ENCODE measurements at places on chromosomes 6 and 20.

DNA sequence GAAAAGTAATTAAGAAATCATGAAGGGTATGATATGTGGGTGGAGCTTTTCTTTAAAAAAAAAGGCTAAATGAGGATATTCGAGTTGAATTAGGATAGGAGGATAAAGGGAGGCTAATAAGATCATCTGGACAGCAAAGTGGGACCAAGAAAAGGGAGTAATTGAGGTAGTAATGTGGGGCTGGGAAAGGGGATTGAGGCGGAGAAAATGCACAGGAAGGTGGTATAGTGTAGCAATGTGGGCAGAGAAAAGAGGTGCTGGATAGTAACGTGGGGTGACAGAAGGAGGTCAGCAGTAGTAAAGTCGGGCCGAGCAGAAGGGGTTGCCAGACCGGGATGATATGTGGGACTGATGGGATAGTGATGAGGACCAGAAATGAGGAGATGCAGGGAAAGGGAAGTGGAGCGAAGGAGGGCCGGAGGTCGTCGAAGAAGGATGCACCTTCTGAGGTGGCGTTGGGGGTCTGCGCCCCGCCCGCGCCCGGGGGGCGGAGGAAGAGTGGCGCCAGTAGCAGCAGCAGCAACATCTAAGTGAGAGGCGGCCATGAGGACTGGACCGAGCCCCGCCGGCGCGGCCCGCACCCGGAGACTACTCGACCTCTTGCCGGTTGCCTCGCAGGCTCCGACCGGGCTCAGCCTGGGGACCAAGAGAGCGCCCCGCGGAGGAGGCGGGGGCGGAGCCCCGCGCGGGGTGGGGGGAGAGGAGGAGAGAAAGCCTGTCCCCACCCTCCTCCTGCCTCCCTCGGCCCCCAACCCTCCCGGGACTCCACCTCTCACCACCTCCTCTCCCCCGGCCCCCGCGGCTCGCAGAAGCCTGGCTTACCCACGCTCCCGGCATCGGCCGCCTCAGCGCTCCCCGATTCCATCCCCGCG is 887 bp downstream of the GABBR1 start:
- DNase-seq: peak; percentile 44

DNA sequence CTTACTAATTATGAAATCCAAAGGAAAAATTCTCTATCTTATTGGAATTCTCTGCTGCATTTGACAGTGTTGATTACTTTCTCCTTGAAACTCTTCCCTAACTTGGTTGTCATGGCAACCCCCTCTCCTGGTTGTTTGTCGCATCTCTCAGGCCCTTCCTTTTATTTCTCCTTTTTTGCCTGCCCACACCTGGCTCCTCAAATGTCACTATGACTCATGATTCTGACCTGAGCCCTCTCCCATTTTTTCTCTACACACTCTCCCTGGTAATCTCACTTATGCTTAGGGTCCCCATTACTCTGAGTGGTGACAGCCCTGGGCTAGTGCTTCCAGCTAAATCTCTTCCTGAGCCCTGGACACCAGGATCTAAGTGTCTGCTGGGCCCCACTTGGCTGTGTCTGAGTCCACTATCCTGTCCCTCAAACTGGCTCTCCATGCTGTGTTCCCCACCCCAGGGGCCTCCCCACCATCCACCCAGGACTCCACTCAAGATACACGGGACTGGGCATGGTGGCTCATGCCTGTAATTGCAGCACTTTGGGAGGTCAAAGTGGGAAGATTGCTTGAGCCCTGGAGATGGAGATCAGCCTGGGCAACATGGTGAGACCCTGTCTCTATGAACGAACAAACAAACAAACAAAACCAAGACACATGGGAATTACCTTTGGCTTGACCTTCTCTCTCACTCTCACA is 16.5 kb upstream of the NNAT start:
- DNase-seq: no peak

GRCh38 chr20:63361519-63362435 is 628 bp upstream of the CHRNA4 start:
- no peak for DNase-seq

DNA sequence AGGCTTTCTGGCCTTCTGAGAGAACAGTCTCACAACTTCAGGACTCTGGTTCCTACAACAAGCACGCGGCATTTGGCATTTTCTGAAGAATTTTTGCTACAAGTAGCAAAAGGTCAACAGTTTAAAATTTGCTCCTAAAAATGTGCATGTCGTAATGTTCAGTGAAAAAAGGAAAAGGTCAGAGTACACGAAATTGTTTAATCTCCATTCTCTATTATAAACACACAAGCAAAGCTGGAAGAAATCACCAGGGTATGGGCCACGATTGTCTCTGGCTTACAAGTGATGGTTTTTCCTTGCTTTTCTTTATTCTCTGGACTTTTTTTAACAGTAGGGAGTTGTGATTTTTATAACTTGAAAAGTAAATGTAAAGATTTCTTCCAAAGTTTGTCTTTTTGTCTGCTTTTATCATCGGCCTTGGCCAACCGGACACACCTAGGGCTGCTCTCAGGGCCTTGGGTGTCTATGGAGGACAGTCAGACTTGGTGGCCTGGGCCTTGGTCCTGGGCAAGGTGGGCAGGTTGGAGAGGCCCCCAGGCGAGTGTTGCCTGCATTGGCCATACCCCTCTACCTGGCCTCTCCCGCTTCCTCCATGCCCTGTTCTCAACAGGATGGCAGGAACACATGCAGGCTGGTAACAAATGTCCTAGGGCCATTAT is 32.4 kb downstream of the PLEKHG1 start:
- no peak for DNase-seq

DNA sequence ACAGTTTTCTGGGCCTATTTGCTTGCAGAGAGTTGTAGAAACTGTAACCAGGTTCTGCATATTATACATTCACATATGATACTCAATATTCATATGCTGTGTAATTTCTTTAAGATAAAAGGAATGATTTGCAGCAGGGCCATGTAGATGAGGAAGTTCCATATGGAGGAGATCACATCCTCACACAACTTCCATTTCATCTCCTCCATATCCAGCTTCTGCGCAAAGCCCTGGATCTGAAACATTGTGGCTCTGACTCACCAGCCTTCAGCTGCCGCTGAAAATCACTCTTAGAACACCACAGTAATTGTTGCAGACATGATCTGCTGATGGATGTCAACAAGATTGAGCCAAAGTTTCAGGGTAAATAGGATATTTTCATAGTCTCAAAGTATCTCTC is 57.7 kb downstream of the PXDC1 start:
- DNase-seq: no peak

DNA sequence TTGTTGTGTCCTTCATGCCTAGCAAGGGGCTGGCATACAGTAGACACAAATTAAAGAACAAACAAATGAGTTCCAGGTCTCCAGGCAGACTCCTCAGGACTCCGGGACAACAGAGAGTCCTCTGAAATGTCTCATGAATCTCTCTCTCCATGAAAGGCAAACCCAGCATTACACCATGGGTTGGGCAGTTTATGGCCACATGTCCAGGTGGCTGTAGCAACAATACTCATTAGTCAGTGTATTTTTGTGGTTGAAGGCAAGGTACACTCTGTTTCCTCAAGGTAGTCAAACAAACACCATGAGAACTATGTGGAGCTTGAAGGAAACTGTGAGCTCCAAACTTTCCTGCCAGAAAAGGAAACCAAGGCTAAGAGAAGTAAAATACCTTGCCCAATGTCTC is 62.2 kb downstream of the KCNB1 start:
- DNase-seq: no peak

DNA sequence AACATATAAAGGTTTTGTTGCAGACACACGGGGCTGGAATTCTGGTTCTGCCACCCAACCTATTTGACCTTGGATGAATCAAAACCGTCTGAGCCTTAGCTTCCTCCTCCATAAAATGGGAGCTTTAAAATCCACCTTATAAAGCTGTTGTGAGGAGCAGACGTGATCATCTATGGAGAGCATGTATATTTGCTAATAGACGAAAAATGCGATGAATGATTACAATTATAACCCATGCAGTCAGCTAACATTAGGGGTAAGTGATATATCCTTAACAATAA is 586 bp upstream of the NUP153 start:
- DNase-seq: no peak

GRCh38 chr20:32457479-32457986 is 99.4 kb downstream of the ASXL1 start:
- no peak for DNase-seq

DNA sequence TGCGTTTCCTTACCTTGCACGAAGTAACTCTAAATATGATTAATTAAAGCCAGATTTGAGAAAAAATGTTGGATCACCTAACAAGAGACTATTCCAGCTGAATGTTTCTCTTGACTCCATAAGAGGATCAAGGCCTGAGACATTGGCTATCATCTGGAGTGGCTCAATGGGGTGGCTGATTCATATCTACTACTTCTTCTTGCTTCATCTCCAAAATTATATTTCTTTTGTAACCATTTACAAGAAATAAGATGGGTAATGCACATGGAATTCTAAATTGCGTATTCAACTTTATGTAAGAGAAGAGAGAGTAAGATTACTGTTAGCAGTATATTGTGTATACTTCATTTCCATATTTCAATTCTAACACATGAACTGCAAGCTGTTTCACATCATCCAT is 819.0 kb upstream of the EYS start:
- DNase-seq: no peak

DNA sequence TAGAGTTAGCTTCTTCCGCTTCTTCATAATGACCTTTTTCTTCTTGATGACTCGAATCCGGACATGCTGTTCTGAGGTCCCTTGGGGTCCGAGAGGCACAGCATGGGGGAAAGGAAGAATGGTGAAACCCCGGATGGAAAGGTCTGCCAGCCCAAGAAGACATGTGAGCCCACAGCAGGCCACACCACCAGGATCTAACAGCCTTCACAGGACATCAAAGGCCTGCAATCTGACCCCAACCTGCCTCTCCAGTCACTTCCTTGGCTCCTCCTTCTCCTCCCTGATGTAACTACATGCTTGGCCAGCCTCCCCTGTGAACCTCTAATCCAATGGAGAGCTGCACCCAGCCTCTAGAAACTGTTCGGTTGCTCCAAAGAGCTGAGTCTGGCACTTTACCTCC is 1.6 kb downstream of the CPXM1 start:
- no peak for DNase-seq

GRCh38 chr6:47631269-47631772 is 67.1 kb upstream of the ADGRF4 start:
- DNase-seq: no peak

GRCh38 chr20:7665376-7665775 is 274.9 kb downstream of the HAO1 start:
- no peak for DNase-seq

- DNase-seq: peak; percentile 57
Measured at GRCh38 chr6:5135788-5136376, 50.7 kb downstream of the PPP1R3G start.

- DNase-seq: no peak
Measured at GRCh38 chr6:6516666-6517458, 71.7 kb upstream of the LY86 start.

GRCh38 chr6:75081921-75082320 is 123.9 kb downstream of the COL12A1 start:
- DNase-seq: no peak

DNA sequence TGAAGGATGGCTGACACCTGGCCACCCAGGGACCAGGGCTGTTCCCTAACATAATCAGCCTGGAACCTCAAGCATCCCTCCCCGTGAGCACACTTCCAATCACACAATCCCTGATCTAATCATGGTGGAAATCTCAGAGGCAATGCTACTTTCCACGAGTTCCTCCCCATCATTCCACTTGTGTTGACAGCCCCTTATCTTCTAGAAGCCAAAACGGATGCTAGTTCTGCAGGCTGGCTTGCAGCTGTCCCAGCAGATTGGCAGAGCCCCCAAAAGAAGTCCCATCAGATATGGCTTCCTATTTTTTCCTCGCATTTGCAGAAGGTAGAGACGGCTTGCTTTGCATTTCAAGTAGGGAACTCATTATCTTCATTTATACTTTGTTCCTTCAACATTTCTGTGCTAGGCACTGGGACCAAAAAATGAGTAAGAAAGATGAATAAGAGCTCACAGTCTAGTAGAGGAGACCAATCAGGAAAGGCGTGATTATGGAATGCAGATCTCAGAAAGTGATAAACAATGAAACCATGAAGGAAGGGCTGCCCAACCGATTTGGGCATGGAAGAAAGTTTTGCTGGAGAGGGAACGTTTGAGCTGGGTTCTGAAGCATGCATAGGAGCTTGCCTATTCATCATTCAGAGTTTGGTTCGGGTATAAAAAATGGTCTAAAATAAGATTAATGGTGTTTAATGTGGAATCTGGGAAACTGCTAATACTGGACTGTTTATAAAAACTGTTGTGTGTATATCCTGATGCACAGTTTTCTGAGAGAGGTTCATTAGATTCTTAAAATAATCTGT is 44.6 kb upstream of the TBC1D7 start:
- no peak for DNase-seq

DNA sequence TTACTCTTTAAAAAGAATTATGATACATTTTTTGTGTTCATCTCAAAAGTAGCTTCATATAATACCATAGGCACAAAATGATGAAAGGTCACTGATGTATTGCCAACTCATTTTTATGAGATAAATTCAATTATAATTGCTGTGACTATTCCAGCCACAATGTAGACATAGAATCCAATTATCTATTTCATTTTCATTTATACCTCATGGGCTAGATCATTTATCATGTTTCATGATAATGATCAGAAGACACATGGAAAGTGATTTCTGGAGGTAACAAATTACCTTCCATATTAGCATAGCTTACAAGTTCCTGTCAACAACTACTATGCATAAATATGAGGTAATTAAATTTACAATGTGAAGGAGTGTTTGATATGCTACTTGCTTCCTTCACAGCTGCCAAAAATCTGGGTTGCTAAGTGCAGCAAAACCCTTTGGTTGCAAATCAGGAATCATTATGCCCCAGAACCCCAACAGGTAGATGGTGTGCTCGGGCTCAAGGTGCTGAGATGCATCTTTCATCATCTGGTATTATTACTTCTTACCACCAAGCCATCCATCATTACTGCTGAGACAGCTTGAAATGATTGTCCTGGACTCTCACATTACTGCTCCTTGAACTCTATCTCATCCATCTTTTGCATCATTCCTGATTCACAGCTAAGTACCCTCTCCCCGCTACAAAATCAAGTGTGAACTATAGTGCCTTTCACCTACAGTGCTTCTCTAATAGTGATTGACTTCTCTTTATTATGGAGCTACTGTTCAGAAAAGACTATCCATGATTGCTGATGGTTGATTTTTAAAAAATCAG is 306.0 kb upstream of the THEMIS start:
- no peak for DNase-seq

Measured in naive thymus-derived CD8-positive, alpha-beta T cell (primary cell).